CD4-positive, alpha-beta T cell treated with Interferon gamma for 1 hour (primary cell): ENCODE measurements at places on chromosomes 1 and 21.

DNA sequence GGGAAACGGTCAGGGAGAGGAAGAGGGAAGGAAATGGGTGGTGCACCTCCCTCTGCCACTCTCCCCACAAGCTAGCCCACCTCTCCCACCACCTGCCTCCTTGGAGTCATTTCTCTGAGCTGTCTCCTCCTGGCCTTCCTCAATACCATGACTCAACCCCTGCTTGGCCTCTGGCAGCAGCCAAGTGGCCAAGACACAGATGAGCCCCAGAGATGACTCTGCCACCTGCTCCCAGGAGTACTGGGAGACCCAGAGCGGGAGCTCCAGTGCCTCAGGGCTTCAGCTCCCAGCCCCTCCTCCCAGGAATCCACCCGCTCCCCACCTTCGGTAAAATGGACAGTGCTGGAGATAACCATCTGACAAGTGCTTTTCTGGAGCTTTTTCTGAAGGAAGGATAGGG lies 2.6 kb downstream of the S100A16 start:
- no peak for DNase-seq

DNA sequence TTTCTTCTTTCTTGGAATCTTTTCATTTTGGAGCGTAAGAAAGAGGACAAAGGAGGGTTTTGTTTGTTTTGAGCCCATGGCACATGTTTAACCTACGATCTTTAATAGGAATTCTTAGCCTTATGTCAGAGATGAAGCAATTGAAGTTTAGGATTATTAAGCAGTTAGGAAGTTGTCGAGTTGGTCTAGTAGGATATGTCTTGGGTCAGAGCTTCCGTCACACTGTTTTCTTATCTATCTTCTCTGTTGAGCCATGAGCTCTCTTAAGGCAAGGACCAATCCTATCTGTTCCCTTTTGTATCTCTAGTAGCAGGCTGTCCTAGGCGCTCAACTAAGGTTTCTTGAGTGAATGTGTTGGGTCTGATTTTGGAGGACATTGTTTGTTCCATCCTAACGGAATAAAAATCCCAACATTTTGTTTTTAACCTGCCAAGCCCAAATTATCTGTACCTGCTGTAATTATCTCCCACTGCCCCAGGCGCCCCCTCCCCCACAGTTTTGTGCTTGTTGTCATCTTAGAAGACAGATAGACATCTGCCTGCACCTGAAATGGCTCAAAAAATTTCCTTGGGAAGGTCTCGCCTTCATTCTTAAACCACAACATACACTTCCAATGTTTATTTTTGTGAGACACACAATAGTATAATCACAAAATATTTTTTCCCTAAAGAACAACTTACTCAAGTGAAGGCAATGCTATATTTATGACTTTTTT lies 95.3 kb upstream of the GADD45A start:
- DNase-seq = no peak

DNA sequence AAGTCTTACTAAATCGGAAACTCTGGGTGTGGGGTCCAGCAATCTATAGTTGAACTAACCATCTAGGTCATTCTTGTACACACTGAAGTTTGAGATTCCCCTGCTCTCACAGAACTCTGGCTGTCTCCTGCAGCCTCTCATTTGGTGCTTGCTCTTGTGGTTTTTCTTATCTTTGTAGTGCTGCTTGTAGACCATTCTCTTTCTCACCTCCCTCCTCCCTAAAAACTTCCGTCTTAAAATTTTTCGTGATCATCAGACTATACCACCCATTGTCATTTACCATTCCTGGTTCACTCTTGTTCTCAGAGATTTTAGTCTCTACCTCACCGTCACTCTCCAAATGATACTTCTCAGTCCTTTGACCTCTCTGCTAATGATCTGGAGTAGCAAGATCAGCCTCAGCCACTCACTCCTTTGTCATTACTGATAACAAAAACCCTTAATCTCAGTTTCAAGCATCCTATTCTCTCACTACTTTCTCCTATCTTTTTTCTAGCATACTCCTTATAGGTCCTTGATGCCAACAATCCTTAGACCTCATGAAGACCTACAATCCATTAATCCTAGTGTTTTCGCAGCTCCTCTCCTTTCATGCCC lies 13.0 kb upstream of the EPHX4 start:
- DNase-seq = no peak

DNA sequence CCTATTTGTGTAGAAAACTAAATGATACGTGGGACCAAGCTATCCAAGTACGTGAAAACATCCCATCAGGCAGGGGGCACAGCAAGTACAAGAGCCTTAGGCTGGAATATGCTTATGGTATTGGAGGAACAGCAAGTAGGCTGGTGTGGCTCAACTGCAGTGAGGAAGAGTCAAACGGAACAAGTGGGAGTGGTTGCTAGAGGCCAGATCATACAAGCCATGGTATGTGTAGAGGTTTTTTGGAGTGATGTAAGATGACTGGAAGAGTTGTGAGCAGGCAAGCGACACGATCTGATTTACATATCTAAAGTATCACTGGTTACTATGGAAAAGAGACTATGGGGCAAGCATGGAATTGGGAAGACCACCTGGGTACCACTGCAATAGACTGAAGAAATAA lies 27.8 kb downstream of the ELK4 start:
- no peak for DNase-seq

DNA sequence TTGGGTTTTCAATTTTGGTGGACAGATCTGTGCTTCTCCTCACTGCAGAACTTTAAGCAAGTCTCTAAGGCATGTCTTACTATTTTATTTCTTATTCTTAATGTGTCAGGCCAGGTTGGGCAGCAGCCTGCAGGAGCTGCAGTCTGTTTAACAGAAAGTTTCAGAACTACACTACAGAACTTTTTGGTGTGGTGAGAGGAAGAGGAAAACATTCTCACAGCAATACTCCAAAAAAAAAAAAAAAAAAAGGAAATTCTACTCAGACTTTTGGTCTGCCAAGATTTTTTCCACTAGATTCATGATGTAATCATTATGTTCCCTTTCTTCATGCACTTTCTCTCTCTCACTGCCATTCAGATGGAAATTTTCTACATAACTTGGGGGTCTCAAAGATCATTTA lies 255.2 kb downstream of the COL11A1 start:
- no peak for DNase-seq

- DNase-seq = no peak
These were observed 16.7 kb downstream of the COLGALT2 start for GRCh38 chr1:184020855-184021254.

DNA sequence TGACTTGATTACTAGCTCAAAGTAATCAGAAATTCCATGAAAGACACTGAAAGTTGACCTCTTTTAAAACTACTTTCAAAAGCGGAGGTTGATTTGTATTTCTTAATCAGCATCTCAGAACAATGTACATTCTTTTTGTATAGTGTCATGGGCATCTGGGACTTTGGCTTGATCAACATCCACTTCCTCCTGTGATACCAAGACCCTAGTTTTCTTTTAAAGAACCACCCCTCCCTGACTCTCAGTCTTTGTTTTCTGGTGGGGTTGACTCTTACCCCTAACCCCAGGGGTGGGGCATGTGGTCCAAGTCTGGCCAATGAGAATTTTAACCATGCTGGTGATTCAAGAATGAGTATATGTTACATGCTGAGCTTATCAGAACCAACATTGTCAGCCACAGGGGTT lies 21.7 kb upstream of the IRF2BP2 start:
- no peak for DNase-seq

DNA sequence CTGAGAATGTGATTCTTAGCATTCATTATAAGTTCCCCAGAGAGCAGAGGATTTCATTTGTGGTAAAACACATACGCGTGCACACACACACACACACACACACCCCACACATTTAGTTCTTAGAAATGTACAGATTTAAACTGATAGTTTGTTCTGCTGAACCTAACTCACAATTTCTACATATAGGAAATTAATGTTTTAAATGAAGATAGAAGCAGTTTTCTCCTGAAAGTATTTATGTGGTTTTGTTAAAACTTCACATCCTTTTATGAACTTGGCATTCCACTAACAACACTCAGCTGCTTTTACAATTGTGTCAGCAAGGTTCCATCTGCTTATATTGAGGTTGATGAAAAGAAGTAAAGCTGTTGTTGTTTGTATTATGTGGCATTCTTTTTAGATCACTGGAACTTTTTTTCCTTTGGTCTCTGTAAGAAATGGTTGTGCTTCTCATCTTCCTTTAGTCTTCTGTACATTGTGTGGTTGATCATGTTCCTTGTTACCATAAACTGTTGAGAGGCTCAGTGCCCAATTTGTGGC lies 41.6 kb downstream of the AK4 start:
- no peak for DNase-seq

DNA sequence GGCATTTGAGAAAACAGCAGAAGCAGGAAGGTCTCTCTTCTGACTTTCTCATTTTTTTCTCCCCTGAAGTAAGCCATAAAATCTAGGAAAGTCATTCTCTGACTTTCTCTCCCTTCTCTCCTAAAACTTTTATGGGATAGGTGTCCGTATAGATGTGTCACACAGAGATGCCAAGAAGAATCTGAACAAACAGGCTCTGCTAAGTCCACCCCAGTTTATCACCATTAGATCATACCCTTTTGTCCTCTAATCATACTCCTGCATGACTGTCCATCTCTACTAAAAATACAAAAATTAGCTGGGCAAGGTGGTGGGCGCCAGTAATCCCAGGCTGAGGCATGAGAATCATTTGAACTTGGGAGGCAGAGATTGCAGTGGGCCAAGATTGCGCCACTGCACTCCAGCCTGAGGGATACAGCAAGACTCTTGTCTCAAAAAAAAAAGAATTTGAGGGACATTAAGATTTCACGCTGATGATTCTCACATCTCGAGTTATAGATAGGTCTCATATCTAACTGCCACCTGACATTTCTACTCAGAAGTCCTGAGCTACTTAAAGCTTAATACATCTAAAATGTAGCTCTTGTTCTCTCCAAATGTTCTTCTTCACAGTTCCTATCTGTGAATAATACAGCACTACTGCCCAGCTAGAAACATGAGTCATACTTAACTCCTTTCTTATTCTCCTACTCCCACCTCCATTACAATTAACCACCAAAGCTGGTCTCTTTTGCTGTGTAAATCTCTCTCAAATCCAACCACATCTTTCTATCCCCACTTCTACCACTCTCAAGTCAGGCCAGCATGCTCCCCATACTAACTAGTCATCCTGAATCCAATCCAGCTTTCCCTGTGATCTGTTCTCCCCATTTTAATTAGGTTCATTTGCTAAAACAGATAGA lies 47.7 kb downstream of the ZNF644 start:
- no peak for DNase-seq

DNA sequence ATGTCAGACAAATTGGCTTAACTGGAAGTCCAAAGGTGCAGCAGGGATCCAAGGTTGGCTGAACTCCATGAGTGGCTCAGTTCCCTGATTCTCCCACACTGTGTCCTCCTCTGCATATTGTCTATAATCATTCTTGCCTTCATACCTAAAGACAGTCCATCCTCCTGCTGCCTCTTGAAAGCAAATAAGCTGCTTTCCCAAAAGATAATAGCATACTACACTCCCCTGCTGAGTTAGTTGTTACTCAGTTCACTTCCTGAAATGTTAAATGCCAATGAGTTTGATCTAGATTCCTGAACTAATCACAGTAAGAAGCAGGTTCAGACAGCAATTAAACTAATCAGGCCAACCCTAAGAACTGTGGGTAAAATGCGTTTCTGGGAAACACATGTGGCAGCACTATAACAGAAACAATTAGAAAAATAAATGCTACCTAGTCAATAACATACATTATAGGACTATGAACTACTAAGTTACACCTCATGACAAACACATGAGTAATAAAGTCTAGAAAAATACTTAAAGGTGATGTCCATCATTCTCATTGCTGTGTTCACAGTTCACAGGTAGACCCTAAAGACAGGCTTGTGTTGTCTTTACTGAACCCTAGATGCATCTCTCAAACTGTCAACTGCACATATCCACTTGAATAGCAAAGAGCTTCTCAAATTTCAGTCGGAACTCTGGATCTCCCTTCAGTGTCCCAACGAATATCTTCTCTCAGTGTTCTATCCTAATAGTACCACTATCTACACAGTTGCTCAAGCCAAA lies 50.8 kb upstream of the BOLA1 start:
- DNase-seq = no peak

GRCh38 chr1:5976726-5977493 lies 15.3 kb downstream of the NPHP4 start:
- DNase-seq = no peak

DNA sequence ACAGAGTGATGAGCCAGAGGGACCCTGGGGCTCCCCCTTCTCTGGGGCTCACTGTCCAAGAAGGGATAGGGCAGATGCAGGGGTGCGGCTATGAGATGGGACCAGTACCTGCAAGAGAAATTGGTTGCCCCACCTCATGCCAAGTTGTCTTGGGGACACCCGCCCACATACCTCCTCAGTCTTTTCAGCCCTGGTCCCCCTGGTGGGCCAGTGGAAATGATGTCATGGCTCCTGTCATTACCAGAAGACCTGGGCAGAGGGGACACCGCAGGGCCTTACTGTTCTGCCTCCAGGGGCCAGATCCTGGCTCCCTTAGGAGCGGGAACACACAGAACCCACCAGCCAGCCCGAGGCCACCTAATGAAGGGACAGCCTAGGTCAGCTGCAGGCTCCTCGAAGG lies 63.2 kb downstream of the CDK18 start:
- no peak for DNase-seq

DNA sequence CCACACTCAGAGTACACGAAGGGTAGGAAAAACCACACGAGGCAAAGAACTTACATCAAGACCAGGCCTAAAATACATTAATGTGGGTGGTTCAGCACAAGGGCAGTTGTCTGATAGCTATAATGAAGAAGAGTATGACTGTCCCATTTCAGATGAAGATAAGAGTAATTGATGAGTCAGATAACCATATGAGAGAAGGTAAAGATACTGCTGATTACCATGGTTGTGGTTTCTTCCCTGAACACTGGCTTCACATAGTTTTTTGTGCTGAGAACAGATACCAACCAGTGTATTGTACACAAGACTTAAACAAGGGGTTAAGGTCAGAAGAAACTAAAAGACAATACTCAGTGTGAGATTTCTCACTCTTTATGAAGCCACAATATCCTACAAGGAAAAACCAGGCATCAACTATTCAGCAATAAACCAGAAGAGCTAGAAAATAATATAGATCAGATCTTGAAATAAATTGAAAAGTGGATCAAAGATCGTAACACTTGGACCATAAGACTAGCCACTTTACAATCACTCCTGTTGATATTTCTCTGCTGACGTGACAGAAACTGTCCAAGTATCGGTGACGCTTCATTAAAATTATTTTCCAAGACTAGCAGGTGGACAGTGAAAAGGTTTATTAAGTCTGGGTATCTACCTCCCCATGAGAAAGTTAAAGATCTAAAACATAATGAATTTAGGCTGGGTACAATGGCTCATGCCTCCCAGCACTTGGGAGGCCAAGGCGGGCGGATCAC lies 28.6 kb downstream of the PUM1 start:
- DNase-seq = no peak

DNA sequence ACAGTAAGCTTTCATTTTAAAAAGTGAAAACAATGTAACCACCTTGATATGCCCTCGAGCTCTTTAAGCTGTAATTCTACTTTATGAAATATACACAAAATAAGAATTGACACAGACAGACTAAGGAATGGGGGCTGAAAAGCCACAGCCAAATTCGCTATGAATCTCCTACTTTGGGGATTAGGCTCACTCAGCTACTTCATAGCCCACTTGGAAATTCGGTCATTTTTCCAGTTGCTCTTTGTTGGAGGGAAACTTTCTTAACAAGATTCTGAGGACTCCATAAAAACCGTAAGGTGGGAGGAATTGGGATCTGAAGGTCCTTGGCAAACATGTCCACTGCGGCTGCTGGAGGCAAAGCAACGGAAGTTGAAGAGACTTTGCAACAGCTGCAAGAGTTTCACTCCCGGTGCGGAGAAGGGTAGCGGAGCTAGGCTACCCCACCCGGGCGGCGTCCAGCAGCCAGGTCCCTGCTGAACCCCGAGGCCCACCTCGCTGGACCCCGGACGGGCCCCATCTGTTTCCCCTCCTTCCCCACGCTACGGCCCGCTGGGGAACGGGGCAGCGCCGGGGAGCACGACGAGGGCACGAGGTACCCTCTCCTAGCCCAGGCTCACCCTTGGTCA lies 634 bp downstream of the MYCBP start:
- peak; percentile 3 for DNase-seq
